ENCODE measurements at places on chromosomes 4 and X. TPM values are rescaled to one million over a fixed set of nuclear protein-coding genes. Genes with fewer than 3 reads are reported as not detected.

The PRSS12 gene
- 71.0 TPM for total RNA-seq

The ZC4H2 gene
- 15.0 TPM for total RNA-seq

The CCDC110 gene
- 0.80 TPM for total RNA-seq

The SH2D1A gene
- 5.0 TPM for total RNA-seq

The NDNF gene
- not detected for total RNA-seq

The GABRB1 gene
- total RNA-seq, result not detected

The ODAPH gene
- total RNA-seq, result not detected

DNA sequence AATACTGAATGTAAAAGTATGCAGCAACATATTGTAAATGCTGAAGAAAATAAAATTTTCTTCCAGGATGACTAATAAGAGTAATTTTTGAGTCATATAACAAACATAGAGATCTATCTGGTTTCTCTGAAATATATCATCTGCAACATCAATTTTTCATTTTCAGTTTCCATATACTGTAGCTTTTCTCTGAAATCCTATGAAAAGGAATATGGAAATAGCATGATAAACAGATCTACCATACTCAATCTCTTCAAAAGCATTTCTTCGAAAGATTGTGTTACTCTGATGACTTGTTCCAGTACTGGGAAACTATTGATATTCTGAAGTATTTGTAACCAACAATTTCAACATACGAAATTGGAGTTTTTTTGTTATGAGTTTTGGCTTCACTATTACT is 1156.7 kb downstream of the FAM133A start:
- DNase-seq, result no peak
- H3K36me3 ChIP-seq, result no peaks in the 10 kb centered on the region
- no peaks in the 10 kb centered on the region for H3K27me3 ChIP-seq
- no peak overlapping the region for H3K4me3 ChIP-seq
- no peaks in the 10 kb centered on the region for H3K4me1 ChIP-seq

DNA sequence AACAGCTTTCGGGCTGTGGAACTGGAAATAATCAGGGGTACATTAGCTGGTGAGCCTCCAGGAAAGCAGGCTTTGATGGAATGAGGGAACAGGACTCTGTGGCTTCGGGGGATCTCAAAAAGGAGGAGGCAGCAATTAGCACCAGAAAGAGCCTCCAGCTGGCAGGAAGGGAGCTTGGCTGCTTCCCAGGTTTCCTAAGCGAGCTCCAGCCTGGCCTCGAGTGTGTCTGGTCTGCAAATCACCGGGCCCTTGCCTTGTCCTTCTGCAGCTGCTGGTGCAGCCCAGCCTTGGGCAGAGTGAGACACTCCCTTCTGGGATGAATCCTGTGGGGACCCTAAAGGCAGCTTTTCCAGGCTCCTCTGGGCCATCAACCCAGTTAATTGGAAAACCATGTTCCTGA is 10.7 kb upstream of the PDHA1 start:
- H3K36me3 ChIP-seq, result no peaks in the 10 kb centered on the region
- DNase-seq, result no peak
- H3K27me3 ChIP-seq, result no peaks in the 10 kb centered on the region
- H3K4me1 ChIP-seq, result no peaks in the 10 kb centered on the region
- H3K4me3 ChIP-seq, result no peak overlapping the region
- no peak overlapping the region for H3K27ac ChIP-seq

DNA sequence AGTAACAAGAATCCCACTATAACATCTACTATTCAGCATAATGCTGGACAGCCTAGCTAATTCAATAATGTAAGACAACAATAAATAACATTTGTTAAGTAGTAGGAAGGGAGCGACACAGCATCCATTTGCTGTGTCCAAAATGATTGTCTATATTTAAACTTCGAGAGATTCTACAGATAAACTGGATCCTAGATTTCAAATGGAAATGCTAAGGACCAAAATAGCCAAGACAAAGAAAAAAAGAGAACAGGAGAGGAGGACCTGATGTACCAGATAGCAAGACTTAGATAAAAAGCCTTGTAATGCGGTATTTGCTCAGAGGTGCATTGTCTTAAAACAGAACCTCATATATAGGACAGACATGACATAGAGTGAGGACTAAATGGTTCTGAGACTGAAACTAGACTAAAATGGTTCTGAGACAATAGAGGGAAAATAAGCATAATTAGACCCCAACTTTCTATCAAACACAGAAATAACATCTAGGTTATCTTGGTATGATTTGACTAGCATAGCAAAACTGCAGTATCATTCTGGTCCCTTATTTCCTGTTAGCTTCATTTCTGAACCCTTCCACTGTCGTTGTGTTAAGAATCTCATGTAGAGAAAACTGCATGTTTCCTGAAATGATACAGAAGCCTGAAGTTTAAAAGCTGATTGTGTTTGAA is 3.8 kb downstream of the HPGDS start:
- H3K27ac ChIP-seq, result no peak overlapping the region
- H3K4me3 ChIP-seq, result no peak overlapping the region
- no peaks in the 10 kb centered on the region for H3K4me1 ChIP-seq

- DNase-seq, result no peak
- no peaks in the 10 kb centered on the region for H3K27me3 ChIP-seq
- H3K36me3 ChIP-seq, result no peaks in the 10 kb centered on the region
- H3K27ac ChIP-seq, result no peak overlapping the region
Measured at GRCh38 chrX:111102636-111103035, 6.6 kb downstream of the PAK3 start.

GRCh38 chrX:150161193-150161592 is 201.9 kb upstream of the MAMLD1 start:
- H3K36me3 ChIP-seq, result no peaks in the 10 kb centered on the region
- H3K4me3 ChIP-seq, result no peak overlapping the region
- no peaks in the 10 kb centered on the region for H3K27me3 ChIP-seq
- DNase-seq, result no peak

DNA sequence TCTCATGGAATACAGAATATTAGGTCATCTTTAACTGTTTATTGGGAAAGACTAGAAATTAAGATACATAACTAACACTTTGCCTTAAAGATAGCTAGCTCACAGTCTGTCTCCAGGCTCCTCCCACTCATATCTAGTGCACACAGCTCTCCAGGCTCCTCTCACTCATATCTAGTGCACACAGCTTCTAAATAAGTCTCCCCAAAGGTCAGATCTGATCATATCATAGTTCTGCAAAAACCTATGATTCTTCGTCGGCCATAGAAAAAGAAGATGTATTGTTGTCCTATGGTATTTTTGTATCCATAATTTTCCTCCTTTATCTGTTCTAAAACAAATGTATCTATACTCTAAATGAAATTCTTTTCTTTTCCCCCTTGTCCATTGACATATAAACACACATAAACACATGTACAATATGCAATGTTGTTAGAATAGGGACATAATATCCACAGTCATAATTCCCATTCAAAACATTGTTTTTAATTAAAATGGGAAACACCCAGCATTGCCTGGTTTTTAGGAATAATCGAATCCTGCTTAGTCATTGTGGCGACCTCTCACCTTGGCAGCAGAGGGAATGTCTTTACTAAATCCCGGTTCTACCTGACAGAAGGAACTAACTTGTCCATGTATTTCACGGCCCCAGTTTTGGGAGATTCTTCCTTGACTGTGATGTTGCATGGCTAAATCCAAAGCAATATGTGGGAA is 1282.0 kb downstream of the PCDH7 start:
- no peak overlapping the region for H3K27ac ChIP-seq
- no peak for DNase-seq
- H3K27me3 ChIP-seq, result no peaks in the 10 kb centered on the region

DNA sequence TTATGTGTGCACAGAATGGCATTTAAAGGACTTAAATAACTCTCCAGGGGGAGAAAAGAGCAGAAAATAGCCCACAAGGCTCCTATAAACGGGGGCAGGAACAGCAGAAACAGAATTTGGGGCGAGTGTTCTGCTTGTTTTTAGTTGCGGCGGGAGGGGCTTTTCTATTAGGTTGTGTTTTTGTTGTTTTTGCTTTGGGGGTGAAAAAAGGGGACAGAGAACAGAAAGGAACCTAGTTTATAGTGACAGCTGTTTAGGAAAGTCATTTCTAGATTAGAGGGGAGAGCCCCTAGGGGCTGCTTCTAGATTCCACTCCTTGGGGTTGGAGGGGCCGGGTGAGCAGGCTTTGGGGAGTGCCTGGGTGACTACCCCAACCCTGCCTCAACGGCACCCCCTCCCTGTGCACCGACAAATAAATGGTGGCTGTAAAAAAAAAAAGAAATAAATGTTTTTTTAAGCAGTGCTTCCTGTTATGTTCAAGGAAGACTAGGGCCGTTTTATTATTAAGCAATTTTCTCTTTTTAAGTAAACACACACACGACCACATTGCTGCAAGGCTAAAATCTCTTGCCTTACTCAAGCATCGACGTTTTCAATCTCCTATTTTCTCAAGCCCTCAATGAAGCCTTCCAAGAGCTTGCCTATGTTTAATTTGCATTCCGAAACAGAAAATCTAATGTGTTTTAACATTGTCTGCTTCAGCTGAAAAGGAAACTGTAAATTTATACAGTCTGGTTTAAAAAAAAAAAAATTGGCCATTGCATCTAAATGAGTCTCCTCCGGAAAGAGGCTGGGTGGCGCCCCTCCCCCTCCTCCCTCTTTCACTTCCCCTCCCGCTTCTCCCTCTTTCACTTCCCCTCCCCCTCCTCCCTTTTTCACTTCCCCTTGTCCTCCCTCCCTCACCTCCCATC is 123.3 kb upstream of the TBL1X start:
- H3K4me1 ChIP-seq, result no peaks in the 10 kb centered on the region
- H3K27me3 ChIP-seq, result no peaks in the 10 kb centered on the region
- peak overlapping the region; percentile 22 for H3K4me3 ChIP-seq
- H3K27ac ChIP-seq, result peak overlapping the region; percentile 88

DNA sequence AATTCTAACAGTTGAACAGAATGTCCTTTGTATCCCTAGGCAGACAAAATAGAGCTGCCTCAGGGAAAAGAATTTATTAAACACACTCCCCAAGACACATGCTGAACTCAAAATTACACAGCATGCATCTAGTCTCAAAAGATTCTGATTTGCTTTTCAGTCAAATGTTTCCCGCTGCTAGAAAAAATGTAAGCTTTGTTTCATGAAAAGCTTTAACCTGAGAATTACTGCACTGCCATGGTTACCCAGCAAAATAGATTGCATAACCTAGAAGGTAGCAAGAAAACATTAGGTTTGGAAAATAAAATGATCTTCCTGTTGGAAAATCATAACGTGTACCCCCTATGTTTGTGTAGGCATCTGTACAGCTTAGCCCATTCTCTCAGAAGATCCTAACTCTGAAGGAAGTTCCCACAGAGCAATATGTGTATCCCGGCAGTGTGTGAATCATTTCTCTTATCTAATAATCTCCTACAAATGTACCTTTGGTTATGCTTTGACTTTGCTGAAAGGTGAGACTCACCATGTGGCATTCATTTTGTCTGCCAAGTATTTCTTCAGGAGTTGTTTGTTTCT is 646.9 kb downstream of the STPG2 start:
- no peaks in the 10 kb centered on the region for H3K4me1 ChIP-seq
- no peaks in the 10 kb centered on the region for H3K27me3 ChIP-seq
- H3K36me3 ChIP-seq, result no peaks in the 10 kb centered on the region
- H3K4me3 ChIP-seq, result no peak overlapping the region
- DNase-seq, result no peak

GRCh38 chrX:153735274-153735673 is 10.6 kb downstream of the ABCD1 start:
- H3K36me3 ChIP-seq, result peaks cover 7% of the 10 kb centered on the region
- no peak overlapping the region for H3K27ac ChIP-seq
- no peak for DNase-seq
- no peak overlapping the region for H3K4me3 ChIP-seq
- no peaks in the 10 kb centered on the region for H3K4me1 ChIP-seq
- no peaks in the 10 kb centered on the region for H3K27me3 ChIP-seq

DNA sequence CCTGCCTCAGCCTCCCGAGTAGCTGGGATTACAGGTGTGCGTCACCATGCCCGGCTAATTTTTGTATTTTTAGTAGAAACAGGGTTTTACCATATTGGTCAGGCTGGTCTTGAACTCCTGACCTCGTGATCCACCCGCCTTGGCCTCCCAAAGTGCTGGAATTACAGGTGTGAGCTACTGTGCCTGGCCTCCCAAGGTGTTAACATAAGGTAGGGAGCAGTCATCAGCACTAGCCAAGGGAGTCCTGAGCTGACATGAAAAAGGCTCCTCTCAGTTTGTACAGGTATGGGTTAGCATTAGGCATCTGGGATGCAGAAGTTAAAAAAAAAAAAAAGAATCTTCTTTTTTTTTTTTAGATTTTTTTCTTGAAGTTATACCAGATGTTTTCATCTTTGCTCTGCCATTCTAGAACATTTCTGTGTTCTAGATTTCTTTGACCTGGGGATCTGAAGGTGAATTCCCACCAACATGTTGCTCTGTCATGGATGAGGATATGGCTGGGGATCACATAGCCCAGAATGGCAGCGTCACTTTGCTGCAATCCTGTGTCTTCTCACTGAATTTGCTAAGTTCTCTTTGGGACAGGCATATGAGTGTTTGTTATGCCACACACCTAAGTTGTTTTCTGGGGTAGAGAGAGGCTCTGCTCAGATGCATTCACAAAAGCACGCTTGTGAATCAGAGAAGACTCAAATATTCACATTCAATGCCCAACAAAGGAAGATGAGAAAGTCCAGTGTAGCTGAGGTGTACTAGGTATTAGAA is 24.4 kb upstream of the PLA2G12A start:
- H3K36me3 ChIP-seq, result no peaks in the 10 kb centered on the region
- no peak overlapping the region for H3K4me3 ChIP-seq
- no peaks in the 10 kb centered on the region for H3K27me3 ChIP-seq
- no peak for DNase-seq

DNA sequence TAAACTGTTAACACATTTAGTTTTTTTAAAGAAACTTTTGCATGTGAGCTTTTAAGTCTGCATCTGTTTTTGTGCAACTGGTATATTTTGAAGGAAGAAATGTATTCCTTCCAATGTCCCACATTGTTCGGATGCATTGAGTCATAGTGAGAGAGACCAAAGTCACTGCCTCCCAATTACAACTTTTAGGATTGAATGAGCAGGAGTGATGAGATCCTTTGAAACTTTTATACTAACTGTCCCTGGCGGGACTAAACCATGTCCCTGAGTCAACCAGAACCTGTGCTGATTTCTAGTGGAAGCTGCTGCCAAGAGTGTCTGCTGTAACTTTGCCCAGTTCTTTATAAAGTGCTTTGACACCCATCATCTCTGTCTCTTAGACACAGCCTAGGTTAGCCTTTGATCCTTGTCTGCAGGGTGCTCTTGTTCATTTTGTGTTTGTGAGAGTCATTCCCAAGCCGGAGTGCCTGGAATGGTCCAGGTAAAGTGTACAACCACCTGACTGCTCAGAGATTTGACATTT is 122.7 kb downstream of the ZNF518B start:
- no peaks in the 10 kb centered on the region for H3K36me3 ChIP-seq
- H3K27ac ChIP-seq, result no peak overlapping the region
- H3K4me3 ChIP-seq, result no peak overlapping the region

Data from Peyer's patch (tissue), 4 donors.